ENCODE measurements at places on chromosomes 7 and 10.

GRCh38 chr10:89889606-89890005, 188.2 kb downstream of the KIF20B start:
- DNase-seq, result no peak

DNA sequence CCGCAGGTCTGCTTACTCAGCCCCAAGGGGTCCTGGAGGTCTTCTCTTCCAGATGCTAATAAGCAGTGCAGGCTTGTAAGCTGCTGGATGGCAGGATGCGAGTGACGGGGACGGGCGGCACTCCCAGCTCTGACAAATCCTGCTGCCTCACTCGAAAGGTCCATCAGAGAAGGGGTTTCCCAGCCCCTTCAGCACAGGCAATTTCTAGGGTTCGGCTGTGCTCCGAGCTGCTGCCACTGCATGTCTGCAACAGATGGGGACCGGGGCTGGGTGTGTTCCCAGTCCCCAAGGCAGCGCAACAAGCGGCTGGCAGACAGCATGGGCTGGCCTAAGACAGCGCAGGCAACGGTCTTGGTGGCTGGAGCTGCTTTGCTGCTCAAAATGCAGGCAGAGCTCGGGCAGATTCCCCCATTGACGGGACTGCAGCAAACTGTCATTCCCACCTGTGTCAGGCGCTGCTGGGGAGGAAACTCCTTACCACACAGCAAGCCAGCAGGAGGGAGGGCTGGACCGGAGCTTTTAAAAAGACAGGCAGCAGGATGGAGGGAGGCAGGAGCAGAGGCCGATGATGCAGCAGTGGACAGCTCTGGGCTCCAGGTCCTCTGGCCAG, 62.4 kb downstream of the PRKAG2 start:
- DNase-seq, result no peak

DNA sequence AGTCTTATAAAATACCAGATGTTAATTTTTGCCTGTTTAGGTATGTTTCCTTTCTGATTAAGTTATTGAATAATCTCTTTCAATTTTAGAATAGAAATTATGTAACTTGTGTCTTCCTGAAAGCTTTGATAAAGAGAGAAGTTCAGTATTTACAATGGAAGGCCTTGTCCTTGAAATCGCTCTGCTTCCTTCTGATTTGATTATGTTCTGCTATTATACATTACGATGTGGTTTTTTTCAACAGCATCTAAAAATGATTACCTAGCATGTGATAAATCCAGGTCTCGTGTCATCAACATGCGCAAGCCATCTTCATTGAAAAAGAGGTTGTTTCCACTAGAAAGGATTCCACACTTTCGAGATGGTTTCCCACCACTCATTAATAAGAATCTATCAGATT, 96.5 kb upstream of the SLC26A5 start:
- no peak for DNase-seq

DNA sequence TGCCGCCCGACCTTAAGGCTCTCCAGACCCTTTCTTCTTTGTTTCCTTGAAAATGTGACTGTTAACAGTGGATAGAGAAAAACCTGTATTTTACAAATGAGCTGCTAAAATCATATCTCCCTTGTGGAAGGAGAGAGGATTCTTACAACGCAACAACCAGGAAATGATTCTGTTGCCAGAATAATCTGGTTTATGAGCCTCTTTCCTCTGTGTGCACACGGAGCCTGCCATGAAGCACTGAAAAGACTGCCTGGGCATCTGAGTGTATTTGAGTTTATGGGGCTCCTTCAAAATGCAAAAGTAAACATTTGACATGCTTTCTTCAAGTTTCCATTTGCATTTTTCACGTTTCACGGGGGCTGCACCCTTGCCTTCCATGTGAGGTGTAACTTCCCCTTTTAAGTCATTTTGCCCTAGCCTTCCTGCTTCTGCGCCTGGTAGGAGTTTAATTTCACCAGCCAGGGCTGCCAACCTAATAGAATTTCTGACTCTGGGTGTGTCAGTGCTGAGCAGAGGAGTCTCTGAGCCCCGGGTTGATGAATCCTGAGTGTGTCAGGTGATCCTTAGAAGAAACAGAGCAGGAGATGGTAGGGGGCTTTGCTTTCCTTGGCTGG, 101.2 kb downstream of the GRB10 start:
- no peak for DNase-seq

DNA sequence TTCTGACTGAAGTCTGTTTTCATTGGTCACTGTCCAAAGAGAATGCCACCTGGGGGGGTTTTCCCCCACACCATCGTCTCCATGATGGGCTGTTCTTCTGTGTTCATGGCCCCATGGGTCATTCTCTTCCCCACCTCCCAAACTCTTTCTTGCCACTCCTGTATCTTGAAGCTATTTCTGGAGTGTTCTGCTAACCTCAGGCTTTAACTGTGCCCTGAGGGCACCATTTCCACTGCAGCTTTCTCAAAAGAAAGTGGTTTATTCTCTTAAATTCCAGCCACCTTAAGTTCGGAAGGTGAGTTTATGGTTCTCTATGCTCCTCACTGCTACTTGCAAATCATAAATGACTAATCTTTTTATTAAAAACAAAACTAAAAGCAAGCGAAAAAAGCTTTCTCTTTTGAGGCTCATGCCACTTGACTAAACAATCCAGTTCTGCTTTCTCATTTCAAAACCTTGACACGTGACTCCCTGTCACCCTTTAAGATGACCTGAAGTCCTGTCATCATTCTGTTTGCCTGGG, 7.4 kb upstream of the APBB1IP start:
- DNase-seq, result no peak

DNA sequence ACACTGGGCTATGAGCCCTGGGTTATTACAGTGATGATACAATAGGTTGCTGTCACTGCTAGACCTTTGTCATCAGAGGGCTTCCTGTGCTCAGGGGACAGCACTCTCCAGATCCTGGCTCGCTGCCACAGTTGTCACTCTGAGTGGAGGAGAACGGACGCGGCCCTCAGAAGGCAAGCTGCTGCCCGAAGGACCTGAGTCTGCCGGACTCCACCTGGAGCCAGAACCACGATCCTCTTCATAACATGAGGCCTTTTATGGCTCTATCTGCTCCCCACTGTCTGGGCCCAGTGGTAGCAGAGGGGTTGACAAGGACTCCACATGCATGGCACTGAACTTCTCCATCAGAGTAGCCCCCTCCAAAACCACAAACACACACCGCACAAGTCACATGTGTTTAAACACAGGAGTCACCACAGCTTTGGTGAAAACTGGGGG, 94.7 kb upstream of the EFCAB10 start:
- DNase-seq, result no peak

GRCh38 chr7:40507166-40507565, 372.4 kb downstream of the SUGCT start:
- no peak for DNase-seq

- DNase-seq, result no peak
Measured at GRCh38 chr10:60340973-60341372, 48.7 kb downstream of the ANK3 start.

DNA sequence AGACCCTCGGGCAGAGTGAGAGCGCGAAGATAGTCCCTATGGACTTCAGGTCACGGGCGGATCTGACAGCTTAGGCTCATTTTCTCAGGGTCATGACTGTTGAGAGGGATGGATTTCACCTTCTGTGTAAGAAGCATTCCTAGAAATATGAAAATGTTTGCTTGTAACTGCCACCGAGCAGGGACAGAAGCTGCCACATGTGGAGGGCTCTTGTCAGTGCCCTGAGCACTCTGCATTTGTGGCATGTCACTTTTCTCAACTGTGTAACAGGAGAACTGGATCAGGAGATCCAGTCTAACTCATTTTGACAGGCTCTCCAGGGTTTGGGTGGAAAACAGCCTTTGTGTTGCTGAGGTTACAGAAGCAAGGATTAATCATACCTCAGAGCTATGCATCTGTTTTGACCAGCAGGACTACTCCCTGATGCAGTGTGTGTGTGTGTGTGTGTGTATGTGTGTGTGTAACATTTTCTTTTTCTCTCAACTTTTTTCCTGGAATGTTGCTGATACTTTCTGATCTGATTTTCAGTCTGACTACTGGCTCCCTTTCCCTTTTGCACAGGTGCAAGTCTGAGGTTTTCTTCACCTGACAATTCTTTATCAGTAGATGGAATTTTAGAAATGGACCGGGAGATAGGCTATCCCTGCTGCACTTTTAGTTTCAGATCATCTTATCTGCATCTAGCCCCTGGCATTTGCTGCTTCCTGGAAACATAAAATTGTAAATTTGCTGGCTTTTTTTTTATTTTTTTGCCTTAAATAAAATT, 183.3 kb downstream of the STK31 start:
- no peak for DNase-seq

DNA sequence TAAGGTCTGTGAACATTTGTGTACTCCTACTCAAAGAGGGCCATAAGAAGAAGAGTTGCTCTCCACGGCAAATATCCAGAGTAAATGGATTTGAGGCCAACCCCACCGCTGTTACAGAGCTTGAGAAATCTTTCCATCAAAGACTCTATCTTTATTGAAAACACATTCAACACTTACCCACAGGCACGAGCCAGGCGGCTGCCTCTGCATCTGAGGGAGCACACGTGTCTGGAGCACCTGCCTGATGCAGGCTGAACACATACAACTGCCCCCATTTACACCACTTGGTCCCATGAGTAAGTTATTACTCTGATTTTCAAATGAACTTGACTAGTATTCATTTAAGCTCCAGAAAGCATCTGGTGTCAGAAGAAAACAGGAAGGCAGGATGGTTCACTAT, 38.7 kb downstream of the HBP1 start:
- DNase-seq, result no peak

GRCh38 chr10:117175215-117175900, 21.9 kb upstream of the KCNK18 start:
- no peak for DNase-seq

GRCh38 chr10:35136263-35136815, 9.7 kb downstream of the CREM start:
- no peak for DNase-seq

- no peak for DNase-seq
Measured at GRCh38 chr7:147096629-147097028, 980.0 kb downstream of the CNTNAP2 start.

DNA sequence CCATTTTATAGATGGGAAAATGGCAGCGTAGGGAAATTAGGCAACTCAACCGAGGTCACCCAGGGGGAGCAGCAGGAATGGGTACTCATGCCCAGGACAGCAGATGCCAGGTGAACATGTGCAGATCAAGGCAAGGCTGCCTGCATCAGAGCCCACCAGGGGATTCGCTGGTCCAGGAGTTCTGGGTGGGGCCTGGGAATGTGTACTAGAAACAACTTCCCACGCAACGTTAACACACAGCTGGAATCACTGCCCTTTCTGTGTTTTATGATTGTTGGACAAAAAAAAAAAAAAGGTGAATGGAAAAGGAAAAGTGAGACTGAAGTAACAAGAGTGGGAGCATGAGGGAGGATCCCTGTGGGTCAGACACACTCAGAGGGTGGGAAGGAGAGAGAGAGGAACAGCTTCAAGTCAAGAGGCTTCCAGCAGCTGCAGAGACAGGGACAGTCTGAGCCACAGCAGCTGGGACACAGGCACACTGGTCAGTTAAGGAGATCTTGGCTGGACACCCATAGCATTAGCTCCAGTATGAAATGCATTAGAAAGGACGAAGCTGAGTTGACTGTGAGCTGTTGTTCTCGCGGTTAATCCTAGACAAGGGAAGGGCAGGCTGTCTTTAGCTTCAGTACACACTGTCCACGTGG, 187.9 kb upstream of the INHBA start:
- DNase-seq, result no peak

GRCh38 chr7:107951172-107951787, 51.7 kb downstream of the LAMB1 start:
- no peak for DNase-seq

GRCh38 chr10:92200564-92200963, 90.3 kb downstream of the CPEB3 start:
- no peak for DNase-seq

DNA sequence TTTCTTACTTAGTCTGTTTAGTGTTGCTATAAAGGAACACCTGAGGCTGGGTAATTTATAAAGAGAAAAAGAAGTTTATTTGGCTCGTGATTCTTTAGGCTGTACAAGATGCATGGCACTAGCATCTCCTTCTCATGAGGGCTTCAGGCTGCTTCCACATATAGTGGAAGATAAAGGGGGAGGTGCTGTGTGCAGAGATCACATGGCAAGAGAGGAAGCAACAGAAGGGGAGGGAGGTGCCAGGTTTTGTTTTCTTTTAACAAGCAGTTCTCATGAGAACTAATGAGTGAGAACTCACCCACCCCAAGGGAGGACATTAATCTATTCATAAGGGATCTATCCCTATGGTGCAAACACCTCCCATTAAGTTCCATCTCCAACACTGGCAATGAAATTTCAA, 17.3 kb downstream of the CYP2E1 start:
- no peak for DNase-seq

DNA sequence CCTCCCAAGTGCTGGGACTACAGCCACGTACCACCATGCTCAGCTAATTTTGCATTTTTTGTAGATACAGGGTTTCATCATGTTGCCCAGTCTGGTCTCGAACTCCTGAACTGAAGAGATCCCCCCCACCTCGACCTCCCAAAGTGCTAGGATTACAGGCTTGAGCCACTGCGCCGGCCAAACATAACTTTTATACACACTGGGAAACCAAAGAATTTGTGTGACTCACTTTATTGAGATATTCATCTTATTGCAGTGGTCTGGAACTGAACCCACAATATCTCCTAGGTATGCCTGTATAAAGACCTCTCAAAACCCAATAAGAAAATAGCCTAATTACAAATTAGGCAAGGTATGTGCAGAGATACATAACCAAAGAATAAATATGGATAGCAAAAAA, 182.6 kb upstream of the FEZF1 start:
- no peak for DNase-seq

DNA sequence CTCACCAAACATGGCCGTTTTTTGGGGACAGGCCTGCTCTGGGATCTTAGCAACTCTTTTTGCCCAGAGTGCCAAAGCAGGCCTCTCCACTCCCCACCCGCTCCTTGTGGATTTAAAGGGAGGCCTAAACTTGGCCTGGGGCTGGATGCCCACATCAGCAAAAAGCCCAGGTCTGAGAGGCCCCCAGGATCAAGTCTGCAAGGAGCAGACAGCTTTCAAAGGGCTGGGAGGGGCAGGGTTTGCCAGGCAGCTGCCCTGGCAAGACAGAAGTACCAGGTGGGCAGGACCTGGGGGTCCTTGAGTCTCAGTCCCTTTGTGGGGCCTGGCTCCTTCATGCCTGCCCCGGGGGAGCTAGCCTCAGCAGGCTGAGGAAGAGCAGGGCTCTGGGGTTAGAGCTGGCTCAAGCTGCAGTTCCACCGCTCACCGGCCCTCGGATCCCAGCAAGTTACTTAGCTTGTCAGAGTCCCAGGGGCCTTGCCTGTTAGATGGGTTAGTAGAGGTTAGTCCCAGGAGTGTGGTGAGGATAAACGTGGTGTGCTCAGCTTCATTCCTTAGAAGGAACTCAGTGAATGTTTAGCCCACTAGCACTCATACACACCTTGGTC, 56.2 kb downstream of the ARHGAP22 start:
- DNase-seq, result no peak

DNA sequence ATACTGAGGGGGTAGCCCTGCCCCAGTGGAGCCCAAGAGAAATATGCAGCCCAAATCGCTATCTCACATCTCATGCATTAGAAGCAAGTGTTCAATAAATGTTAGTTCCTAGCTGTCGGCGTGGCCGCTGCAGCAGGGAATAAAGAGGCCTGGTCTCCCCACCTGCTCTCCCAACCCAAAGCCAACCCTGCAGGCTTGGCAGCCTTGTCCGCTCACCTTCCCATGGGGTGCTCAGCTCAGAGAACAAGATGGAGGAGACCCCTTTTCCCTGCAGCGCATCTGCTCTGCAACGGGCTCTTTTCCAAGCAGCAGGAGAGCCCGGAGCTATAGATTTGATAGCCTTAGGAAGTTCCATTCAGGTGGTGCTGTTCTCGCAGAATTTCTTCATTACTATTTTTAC, 12.0 kb upstream of the DOCK1 start:
- DNase-seq, result no peak
